NCI-H1417 treated with DMSO at 0.1 percent for 48 hours (cell line): ENCODE measurements at places on chromosomes 11 and 22.

DNA sequence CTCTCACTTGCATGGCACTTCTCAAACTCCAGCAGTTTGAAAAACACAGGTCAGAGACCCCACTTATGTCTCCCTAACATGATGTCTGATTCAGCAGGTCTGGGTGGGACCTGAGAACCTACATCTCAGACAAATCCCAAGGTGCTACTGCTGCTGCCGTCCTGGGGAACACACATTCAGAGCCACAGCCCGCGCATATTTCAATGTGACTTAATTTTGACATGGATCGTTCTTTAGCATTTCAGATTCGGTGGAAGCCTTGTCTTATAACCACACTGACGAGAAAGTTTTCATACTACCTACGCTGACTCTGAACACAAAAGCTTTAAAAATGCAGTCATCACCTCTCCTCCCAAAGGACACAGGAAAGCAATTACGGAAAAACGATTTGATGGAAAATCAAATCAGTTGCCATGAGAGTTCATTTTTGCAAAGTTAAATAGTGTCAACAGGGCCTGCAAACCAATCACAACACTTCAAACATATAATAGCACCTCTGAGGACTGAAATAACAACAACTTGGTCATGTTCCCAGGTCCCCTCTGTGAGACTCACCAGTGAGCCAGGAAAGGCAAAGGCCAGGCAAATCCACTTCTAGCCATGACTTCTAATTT, 132.6 kb downstream of the SHANK2 start:
- no peak for DNase-seq

- no peak for DNase-seq
Measured at GRCh38 chr11:359181-359714, 10.1 kb upstream of the B4GALNT4 start.

GRCh38 chr11:129077191-129077590, 114.9 kb downstream of the ARHGAP32 start:
- no peak for DNase-seq

DNA sequence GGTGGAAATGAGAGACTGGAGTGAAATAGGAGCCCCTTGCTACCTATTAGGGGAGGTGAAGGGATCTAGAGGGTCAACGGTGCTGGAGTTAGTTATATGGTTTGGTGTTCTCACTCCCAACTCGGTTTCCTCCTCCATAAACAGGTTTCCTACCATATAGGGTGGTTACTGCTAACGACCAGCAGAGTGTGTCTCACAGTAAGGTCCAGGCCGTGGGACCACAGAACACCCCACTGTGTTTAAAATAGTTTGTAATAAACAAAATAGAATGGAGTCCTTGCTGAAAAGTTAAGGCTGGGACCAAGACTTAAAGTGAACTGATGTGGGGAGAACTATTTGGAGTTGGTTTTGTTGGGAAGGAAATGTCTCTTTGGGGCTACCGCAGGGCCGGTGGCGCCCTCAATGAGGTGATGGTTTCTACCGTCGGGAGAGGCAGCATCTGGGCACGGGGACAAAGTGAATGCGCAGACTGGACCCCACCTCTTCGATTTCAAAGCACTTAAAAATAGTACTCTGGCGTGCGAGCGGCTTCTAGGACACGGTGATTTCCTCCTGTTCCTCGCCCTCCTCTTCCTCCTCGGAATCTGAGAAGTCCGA, 4.5 kb downstream of the DBX1 start:
- no peak for DNase-seq

- DNase-seq = no peak
Measured at GRCh38 chr11:69479591-69480271, 1.7 kb upstream of the LINC01488 start.
